Stimulated activated CD8-positive, alpha-beta memory T cell treated with anti-CD3 and anti-CD28 coated beads, Interleukin-15, amount 100 ng/mL, for 24 hours (primary cell): ENCODE measurements at places on chromosomes 16 and 17.

GRCh38 chr16:2432801-2433505, 3.7 kb downstream of the CCNF start:
- DNase-seq: no peak

DNA sequence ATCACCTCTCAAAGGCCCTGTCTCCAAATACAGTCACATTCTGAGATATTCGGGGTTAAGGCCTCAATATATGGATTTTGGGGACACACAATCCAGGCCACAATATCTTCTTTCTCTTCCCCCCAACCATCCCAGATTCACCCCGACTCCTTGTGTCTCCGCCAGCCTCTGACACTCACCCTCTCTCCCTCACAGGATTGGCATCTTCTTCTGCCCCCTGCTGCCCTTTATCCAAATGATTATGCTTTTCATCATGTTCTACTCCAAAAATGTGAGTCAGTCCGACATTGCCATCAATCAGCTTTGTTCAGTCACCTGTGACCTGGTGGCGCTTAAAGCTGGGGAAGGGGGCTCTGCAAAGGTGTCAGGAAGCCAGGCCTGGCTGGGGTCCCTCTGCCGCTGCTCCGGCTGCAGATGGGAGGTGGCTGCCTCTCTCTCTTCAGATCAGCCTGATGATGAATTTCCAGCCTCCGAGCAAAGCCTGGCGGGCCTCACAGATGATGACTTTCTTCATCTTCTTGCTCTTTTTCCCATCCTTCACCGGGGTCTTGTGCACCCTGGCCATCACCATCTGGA, 35.1 kb downstream of the GDE1 start:
- DNase-seq: no peak

GRCh38 chr17:76543826-76544545, 4.1 kb downstream of the PRCD start:
- DNase-seq: no peak

GRCh38 chr17:2755891-2756724, 6.7 kb upstream of the CCDC92B start:
- DNase-seq: no peak

GRCh38 chr17:36899250-36900159, 37.8 kb upstream of the LHX1 start:
- no peak for DNase-seq

GRCh38 chr17:282000-282911, 70.4 kb downstream of the RPH3AL start:
- no peak for DNase-seq

GRCh38 chr16:86033016-86033474, 134.1 kb downstream of the IRF8 start:
- no peak for DNase-seq

- DNase-seq: no peak
Observed at GRCh38 chr16:2511128-2511800, 2.5 kb upstream of the ATP6V0C start.

- DNase-seq: no peak
Observed at GRCh38 chr17:6780886-6781285, 4.9 kb downstream of the FBXO39 start.

DNA sequence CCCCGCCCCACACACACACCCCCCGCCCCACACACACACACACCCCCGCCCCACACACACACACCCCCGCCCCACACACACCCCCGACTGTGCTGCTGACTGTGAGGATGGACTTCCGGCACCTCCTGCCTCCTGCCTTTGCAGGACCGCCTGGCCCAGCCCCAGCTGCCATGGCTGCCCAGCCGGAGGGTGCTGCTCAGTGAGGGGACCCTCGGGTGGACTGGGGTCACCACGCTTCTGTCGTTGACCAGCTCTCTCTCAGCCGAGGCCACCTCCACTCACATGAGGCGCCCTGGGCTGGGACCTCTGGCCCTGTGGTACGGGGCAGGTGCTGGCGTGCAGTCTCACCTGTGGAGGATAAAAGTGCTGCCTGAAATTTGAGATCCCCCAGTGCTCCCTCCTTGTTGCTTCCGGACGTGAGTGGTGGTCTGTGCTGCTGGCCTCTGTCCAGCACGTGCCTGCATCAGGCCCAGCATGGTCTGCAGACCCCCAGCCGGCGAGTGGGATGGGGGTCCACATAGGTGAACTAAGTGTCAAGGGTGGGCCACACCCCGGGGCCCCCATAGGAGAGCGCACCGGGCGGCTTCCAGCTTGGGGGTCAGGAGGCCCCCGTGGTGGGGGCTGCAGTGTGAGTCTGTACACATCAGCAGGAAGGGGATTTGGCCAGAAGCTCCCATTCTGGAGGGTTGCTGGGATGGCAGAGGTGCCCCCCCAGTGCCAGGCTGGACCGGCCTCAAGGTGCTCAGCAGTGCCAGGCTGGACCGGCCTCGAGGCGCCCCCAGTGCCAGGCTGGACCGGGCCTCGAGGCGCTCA, 11.2 kb downstream of the METRNL start:
- no peak for DNase-seq

DNA sequence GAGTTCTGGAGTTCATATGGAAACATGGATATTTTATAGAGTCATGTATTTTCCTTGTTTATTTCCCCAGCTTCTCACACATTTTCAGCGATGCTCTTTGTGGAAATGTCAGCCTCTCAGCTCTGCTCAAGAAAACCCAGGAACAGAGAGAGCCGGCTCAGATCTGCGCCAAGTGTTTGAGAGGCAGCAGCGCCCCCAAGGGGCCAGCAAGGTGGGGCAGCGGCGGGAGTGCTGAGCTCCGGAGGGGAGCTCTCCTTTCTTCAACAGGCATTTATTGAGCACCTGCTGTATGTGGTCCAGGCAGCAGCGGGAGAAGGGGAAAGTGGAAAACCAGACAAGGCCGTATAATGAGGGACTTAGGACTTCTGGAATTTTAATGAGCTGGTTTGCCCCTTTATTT, 421.1 kb upstream of the C16orf82 start:
- DNase-seq: peak; percentile 21
